ENCODE measurements at places on chromosomes 4 and X. TPM values are rescaled to one million over a fixed set of nuclear protein-coding genes. Genes with fewer than 3 reads are reported as not detected.

DGKK gene
- total RNA-seq = 2.5 TPM

FGB gene
- 29.4 TPM for total RNA-seq

POU4F2 gene
- total RNA-seq = not detected

LRRC66 gene
- 0.09 TPM for total RNA-seq

DNA sequence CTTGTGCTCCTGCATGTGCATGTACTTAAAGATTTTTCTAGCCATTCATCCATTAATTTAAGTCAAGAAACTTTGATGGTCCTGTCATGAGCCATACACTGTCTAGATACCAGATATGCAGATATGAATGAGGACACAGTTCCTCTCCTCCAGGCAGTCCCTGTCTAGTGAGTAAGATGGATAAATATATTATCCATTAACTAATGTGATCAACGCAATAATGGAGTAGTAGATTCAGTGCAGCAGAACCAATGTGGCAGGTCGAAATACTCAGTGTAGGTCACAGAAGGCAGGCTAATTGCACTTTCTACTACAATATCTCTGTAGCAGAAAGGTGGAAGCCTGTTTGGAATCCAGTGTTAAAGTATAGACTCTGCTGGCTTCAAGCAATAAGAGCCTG is 112.5 kb downstream of the PCDH7 start:
- no peak for DNase-seq
- no peaks in the 10 kb centered on the region for H3K36me3 ChIP-seq
- H3K27me3 ChIP-seq = no peaks in the 10 kb centered on the region

GRCh38 chr4:39044956-39045826 is 13.0 kb upstream of the TMEM156 start:
- H3K36me3 ChIP-seq = no peaks in the 10 kb centered on the region
- no peak for DNase-seq
- H3K27me3 ChIP-seq = no peaks in the 10 kb centered on the region
- peaks cover 24% of the 10 kb centered on the region for H3K4me1 ChIP-seq
- H3K27ac ChIP-seq = peak overlapping the region; percentile 85

DNA sequence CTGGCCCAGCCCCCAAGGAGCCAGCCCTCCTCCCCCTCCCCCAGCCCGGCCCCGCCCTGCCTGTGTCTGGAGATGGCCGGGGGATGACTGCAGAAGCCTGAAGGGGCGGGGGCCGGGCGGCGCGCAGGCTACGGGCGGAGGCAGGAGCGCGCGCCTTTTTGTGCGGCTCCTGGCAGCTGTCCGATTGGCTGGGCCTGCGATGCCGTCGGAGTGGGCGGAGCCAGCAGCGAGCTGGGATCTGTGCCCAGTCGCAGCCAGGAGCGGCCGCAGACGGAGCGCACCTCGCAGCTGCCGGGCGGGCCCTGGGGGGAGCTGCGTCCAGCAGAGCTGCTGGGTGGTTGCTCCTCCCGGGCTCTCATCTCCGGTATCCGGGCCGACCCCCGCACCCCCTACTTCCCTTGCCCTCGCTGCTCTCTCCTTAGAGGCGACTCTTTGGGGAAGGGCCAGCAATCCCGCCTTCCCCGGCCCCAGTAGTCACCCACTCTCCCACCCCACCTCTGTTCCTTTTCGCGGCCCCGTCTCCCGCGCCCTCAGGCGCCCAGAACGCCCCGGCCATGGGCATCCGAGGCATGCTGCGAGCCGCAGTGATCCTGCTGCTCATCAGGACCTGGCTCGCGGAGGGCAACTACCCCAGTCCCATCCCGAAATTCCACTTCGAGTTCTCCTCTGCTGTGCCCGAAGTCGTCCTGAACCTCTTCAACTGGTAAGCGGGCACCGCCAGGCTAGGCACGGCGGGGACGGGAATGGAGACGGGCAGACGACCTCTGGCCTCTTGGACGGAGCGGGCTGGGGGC is at the start of gene GABRQ:
Gene GABRQ (plus strand): TSS at position 247 of the 794 bp plus-strand sequence. CDS start 308 bp downstream, at position 555.
- no peaks in the 10 kb centered on the region for H3K36me3 ChIP-seq
- no peak within 1 kb of the TSS for H3K4me3 ChIP-seq
- H3K27ac ChIP-seq = no peak within 1 kb of the TSS

GRCh38 chr4:87559090-87559837 is 30.1 kb upstream of the SPARCL1 start:
- H3K36me3 ChIP-seq = no peaks in the 10 kb centered on the region
- H3K4me1 ChIP-seq = no peaks in the 10 kb centered on the region
- no peak overlapping the region for H3K27ac ChIP-seq

GRCh38 chr4:174255786-174256185 is 27.7 kb downstream of the FBXO8 start:
- peaks cover 10% of the 10 kb centered on the region for H3K4me1 ChIP-seq
- no peak overlapping the region for H3K27ac ChIP-seq
- H3K36me3 ChIP-seq = no peaks in the 10 kb centered on the region

DNA sequence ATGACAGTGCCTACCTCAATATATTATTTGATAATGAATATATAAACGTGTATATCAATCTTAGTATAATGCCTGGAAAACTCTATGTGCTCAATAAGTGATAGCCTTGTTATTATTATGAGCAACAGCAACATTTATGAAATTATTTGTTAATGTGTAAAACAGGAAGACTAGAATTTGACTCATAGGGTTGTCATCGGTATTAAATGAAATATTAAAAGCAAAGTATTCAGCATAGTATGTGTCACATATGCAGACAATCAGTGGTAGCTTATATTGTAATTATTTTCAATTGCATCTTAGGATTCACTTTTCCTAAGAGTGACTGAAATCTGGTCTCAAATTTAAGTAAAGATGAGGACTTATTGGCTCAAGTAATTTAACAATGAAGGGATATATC is 24.6 kb downstream of the SPANXD start:
- no peaks in the 10 kb centered on the region for H3K4me1 ChIP-seq
- no peaks in the 10 kb centered on the region for H3K27me3 ChIP-seq
- H3K4me3 ChIP-seq = no peak overlapping the region
- no peak overlapping the region for H3K27ac ChIP-seq

GRCh38 chr4:53234111-53234510 is 131.8 kb downstream of the SCFD2 start:
- H3K27ac ChIP-seq = no peak overlapping the region
- H3K4me1 ChIP-seq = no peaks in the 10 kb centered on the region
- DNase-seq = no peak
- no peaks in the 10 kb centered on the region for H3K36me3 ChIP-seq

- H3K27me3 ChIP-seq = no peaks in the 10 kb centered on the region
- DNase-seq = no peak
- H3K27ac ChIP-seq = peak overlapping the region; percentile 51
- peaks cover 26% of the 10 kb centered on the region for H3K4me1 ChIP-seq
Measured at GRCh38 chrX:40088803-40089540, 8.8 kb downstream of the BCOR start.

DNA sequence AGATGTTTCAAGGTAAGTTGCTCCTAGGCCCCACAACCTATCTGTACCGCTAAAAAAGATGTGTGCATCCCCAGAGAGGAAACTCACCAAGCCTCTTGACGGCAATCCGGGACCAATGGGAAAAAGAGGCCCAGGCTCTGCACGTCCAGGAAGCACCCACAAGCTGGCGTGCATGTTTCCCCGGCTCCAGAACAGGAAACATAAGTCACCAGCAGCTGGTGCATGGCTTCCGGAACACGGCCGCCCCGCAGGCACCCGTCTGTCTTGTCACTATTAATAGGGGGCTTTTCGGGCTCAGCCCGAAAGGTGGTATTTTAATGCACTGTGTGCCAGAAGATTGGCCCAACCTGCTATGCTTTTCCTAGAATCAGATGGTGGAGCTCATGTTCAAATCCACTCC is 22.2 kb downstream of the CRMP1 start:
- no peak overlapping the region for H3K4me3 ChIP-seq
- H3K27me3 ChIP-seq = no peaks in the 10 kb centered on the region
- no peaks in the 10 kb centered on the region for H3K36me3 ChIP-seq

DNA sequence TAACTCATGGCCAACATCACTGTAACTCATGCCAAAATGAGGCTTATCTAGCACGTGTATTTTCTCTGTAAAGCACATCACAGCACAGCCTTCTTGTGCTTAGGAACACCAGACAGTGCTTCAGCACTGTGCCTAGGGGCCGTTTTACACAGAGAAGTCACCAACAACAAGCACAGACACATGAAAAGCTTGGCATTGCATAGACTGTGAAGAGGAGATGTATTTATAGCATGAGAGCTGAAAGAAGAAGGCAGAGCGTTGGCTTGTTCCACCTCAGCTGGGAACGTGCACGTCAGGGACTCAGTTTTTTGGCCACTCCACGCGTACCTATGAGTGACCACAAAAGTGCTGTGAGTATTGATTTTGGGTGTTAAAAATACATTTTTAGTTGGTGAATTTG is 116.3 kb upstream of the SFRP2 start:
- no peaks in the 10 kb centered on the region for H3K27me3 ChIP-seq
- H3K36me3 ChIP-seq = no peaks in the 10 kb centered on the region
- no peak overlapping the region for H3K27ac ChIP-seq
- DNase-seq = no peak
- H3K4me1 ChIP-seq = no peaks in the 10 kb centered on the region

DNA sequence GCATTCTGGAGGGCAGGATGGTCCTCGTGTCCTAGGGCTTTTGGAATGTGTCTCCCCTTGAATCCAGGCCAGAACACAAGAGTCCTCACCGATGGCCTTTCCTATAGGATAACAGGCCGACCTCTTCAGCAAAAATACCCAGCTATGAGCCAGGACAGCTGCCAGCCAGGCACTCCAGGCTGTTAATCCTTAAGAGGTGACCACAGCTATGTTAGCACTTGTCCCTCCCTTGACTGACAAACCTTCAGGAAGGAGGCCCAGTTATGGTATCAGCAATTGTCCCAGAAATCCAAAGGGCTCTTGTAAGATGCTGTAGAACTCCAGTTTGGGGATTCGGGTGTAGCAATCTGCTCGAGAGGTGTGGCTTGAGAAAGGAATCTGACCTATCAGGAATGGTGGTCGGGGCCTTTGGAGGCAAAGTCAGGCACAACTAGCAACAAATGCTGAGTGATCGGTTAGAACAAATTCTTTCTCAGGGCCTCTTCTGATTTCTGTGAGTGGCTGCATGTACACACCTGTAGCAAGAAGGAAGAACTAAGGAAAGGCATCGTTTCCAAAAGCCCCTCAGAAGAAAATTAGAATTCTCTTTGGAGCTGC is 54.6 kb downstream of the PTCHD1 start:
- no peak for DNase-seq
- H3K4me1 ChIP-seq = no peaks in the 10 kb centered on the region
- H3K4me3 ChIP-seq = no peak overlapping the region
- no peak overlapping the region for H3K27ac ChIP-seq
- H3K36me3 ChIP-seq = no peaks in the 10 kb centered on the region
